ENCODE measurements at places on chromosomes 6 and 20.
A peak's percentile ranks its signal among the peaks of the same experiment; 100 is the strongest.

GRCh38 chr6:19427548-19427947 is 409.6 kb upstream of the ID4 start:
- no peak for DNase-seq

DNA sequence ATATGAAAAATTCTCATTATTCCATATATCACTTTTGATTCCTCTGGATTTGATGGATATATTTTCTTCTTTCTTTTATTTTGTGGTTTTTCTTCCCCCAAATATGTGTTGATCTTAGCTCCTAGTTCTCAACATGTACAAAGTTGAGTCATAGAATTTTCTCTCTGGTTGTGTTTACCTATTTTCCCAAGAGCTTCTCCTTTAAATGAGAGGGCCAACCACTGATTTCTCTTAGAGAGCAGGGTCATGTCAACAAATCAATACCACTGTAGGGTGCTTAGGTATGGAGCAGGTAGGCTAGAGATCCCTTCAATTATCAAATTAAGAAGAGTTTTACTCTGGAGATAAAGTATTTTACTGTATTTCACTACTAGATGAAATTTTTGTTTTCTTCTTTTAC is 145.7 kb downstream of the BMP5 start:
- no peak for DNase-seq

DNA sequence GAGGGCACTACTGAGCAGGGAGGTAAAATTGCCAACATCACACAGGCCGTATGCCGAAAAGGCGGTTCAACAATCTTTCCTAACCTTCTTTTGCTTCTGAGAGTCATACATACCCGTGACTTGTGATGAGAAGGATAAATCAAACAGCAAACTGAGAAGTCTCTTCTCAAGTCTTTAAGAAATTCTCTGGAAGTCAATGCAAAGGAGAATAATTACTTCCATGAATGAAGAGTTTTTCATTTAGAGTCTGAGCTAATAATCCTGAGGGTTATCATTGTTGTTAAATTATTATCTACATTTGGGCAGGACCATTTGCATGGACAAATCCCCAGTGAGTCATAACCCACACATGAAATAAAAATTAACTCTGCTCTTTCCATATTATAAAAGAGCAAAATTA is 22.4 kb upstream of the ILRUN start:
- no peak for DNase-seq

DNA sequence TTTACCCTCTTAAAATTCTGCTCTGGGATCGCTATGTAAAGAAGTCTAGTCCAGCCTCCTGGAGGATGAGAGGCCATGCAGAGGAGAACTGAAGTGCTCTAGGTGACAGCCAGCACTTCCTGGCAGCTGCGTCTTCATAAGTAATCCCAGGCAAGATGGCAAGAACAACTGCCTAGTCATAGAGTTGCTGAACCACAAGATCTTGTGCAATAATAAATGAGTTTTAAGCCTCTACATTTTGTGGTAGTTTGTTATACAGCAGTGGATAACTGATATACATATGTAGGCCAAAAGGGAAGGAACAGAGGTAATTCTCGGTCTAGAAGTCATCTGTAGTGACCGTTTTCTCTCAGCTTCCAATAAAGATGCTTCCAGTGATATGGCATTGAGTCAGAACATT is 103.8 kb upstream of the FLRT3 start:
- DNase-seq, result no peak

GRCh38 chr6:133202610-133203343 is 38.4 kb upstream of the EYA4 start:
- DNase-seq, result no peak

DNA sequence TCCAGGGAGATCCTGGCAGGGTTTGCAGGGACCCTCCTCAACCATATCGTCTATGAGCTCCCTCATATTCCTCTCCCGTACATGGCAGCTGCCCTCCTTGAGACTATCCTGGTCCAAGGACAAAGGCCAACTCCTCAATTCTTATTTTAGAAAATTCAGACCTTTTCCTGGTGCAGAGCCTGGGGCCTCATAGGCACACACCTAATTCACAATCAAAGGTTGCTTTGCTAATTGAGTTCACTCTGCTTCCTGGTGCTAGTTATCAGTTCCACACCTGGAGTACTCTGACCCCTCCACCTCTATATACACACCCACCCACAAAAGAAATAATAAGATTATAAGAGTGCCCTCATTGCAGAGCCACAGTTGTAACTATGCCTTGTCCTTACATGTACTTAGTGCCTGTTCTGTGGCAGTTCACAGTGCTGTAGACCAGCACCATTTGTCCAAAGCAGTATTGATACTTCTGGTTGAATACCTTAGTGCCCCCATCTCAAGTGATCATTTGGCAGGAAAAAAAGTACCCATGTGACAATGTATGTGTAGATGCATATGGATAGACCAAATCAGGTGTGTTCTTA is 38.7 kb downstream of the GSS start:
- no peak for DNase-seq

DNA sequence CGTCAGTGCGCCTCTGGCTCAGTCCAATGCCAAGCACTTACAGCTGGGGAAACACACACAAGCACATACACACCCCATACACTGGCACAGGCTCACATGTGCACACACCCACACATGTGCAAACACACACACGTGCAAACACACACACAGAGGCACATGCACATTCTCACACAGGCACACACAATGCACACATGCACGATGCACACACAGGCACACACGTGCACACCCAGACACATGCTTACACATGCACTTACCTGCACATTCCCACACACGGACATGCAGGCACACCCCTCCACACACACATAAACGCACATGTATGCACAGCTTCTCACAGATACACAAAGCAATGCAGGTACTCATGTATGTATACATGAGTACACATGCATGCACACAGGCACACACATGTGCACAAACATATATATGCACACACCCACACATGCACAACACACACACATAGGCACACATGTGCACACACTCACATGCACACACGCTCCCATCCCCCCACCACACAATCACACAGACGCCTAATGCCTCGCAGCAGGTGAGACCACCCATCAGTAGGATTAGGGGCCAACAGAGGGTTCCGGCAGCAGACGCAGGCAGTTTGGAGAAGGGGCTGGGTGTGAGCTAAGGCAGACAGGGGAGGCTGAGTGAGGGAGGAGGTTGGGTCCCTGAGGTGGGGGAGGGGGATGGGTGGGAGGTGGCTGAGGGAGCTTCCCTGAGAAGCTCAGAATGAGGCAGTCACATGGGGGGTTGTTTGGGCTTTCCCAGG is 71.2 kb upstream of the SLCO4A1 start:
- no peak for DNase-seq

DNA sequence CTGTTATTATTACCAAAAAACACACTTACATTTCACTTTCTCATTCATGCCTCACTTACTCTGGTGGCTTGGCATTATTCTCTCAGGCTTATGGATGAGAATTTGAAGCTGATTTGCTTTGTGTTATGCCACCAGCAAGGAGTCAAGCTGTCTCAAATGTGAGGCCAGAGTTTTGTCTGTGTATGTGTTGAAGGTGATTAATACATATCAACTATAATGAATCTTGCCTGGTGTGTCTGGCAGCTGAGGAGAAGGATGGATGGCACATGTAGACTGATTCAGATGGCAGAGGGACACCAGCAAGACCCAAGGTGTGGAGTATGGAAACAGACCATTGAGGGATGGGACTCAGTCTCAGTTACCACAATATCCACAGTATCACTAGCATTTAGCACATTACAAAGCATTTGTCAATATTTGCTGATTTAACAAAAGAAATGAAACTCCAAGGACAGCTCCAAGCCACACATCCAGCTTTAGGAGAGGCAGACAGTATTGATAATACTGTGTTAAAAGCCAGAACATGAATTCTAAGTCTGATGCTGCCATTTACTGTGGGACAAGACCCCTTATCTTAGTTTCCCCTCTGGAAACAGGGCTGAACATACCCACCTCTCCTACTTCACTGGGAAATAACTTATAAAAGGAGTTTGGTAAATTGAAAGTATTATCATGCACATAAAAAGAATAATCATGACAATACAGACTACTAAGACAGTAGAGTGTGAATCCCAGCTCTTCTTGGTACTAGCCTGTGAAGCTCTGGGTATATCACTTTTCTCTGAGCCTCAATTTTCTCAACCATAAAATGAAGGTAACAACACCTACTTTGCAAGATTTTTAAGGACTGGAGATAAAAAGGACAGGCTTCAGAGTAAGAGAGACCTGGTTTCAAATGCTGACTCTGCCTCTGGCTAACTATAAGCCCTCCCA is 11.2 kb downstream of the BCL2L1 start:
- no peak for DNase-seq

GRCh38 chr6:123062670-123063069 is 66.6 kb downstream of the CLVS2 start:
- DNase-seq, result no peak

GRCh38 chr20:54385746-54386145 is 89.6 kb upstream of the DOK5 start:
- no peak for DNase-seq

DNA sequence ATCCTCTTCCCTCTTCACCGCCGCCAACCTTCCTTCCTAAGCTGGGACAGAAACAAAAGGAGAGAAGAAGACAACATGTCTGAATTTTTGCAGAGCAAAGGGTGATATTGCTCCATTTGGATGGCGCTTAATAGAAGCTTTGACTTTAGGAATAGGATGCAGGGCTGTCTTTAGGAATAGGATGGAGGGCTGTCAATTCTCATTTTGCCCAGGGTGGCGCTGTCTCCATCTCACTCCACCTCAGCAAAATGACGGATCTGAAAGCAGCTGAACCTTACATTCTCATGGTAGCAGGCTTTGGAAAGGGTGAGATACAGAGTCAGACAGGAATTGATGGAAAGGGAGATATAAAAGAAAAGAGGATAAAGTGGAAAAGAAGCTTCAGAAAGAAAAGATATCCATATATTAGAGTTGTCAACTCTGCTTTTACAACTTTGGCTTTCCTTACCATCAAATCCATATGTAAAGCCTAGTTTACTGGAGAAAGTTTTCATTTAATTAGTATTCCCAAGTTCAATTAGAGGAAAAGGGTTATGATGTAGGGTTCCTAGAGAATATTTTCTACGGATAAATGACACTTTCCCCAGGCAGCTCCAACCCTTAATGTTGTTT is 2.4 kb downstream of the MTCL3 start:
- DNase-seq, result no peak

DNA sequence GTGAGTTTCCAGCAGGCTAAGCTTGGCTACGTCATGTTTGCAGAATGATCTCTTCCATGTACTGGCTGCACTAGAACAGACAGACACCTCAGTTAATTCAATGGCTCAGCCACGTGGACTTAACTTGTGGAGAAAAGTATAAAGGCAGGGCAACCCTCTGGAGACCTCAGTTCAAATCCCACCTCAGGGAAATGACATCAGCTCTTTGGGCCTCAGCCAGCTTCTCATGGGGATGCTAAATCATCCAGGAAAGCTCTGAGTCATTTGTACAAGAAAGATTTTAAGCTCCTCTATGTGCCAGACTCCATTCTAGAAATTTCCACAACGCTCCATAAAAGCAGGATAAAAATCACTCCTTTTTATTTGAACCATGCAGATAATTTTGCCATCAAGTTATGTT is 128.5 kb upstream of the SALL4 start:
- peak; percentile 10 for DNase-seq

GRCh38 chr6:26561533-26562466 is 23.6 kb downstream of the HMGN4 start:
- DNase-seq, result no peak

DNA sequence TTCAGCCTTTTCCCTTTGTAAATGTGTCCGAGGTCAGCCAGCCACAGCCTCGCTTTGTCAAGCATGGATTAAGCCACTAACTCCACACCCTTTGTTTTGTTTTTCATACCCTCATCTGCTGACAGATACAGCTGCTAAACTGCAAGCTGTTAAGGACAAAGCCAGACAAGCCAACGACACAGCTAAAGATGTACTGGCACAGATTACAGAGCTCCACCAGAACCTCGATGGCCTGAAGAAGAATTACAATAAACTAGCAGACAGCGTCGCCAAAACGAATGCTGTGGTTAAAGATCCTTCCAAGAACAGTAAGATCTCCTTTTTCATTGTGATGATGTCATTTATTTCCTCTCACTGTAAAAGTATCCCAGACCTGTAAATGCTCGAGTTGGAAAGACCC is 269.3 kb downstream of the ARHGAP18 start:
- DNase-seq, result peak; percentile 1

DNA sequence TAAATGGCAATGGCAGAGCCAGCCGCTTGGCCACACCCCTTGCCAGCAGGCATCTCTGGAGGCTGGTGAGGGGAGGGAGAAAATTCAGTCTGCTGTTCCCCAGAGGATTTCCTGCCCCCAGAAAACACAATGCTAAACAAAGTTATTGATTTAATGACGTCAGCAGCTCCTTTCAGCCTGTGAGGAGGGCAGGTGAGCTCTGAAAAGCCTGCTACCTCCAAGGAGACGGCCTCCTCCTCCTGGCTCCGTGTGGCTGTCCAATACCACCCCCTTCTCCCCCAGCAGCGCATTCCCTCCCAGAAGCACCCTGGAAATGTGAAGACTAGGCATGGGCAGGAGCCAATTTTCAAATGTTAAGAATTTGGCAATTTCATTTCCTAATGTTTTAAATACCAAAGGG is 393.1 kb downstream of the ZFAND3 start:
- DNase-seq, result no peak

- no peak for DNase-seq
Measured at GRCh38 chr20:46946181-46946624, 51.6 kb downstream of the EYA2 start.

DNA sequence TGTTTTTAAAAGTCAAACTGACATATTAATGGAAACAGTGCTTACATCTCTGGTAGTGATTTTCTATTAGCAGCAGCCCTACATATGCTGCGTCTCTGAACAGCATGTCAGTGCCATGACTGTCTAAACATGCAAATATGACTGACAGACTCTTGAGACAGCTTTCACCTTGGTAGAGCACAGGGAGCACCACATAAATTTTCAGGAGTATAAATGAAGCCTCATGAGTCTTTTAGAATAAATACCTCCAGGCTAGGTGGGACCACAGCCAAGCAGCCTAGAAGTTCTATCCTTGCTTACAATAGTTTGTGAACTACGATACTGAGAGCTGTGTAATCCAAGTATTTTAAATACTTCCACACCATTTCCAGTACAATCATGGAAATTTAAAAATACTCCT is 410.7 kb upstream of the RUNX2 start:
- no peak for DNase-seq

GRCh38 chr6:92777146-92777740 is 642.1 kb downstream of the EPHA7 start:
- no peak for DNase-seq

DNA sequence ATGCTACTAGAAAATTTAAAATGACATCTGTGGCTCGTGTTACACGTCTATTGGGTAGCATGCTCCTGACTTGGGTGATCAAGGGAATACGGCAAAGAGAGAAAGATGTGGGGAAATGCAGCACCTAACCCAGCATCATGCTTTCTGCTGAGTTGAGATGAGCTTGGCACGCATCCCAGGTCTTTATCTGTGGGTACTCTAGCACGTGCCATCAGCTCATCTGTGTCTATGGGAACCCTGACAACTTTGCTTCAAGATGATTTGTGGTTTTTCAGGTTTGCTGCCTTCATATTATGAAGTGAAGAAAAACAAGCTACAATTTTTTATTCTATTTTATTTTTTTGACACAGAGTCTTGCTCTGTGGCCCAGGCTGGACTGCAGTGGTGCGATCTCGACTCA is 21.0 kb downstream of the RNASET2 start:
- DNase-seq, result no peak

GRCh38 chr6:28161410-28162079 is 19.9 kb downstream of the ZKSCAN8 start:
- no peak for DNase-seq
